Stimulated activated CD8-positive, alpha-beta memory T cell treated with anti-CD3 and anti-CD28 coated beads, Interleukin-4, amount 100 ng/mL, for 24 hours (primary cell): ENCODE measurements at places on chromosomes 3 and 15.

DNA sequence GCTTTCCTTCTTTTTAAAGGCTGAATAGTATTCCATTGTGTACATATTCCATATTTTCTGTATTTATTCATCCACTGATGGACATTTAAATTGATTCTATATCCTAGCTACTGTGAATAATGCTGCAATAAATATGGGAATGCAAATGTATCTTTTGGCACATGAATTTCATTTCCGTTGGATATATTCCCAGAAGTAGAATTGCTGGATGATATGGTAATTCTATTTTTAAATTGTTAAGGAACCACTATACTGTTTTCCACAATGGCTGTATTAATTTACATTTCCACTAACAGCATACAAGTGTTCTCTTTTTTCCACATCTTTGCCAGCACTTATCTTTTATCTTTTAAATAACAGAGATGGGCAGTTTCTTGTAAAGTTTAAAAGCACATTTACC lies 302.7 kb downstream of the CTNNB1 start:
- DNase-seq = no peak

- DNase-seq = no peak
Observed at GRCh38 chr3:3951071-3951470, 151.8 kb downstream of the LRRN1 start.

DNA sequence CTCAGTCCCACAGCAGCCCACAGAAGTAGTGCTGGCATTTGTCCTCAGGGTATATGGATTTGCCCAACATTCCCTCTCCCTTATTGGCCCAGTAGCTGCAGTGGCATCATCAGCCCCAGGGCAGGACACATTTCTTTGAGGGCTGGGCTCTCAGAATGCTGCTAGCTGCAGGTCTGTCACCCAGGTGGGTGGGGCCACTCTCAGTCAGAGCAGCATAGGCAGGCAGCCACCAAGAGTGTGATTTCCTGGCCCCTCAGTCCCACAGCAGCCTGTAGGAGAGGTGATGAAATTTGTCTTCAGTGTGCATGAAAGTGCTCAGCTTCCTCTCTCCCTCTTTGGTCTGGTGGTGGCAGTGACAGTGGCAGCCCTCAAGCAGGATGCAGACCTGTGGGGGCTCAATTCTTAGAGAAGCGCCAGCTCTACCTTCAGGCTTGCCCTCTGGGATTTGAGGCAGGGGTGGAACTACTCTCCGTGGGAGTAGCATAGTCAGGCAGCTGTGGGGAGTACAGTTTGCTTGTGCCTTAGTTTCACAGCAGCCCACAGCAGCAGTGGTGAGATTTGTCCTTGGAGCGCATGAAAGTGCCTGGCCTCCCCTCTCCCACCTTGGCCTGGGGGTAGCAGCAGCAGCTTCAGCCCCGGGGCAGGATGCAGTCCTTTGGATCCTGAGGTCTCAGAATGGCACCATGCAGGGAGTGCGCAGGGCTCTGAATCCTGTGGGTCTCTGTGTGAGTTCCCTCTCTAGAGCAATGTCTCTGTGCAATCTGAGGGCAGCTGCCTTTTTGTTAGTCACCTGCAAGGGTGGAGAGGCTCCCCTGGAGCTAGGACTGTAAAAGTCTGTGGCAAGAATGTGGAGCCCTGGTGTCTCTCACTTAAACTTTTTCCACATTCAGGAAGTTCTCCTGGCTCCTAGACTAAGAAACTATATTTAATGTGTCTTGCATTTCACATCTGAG lies 1229.1 kb downstream of the ROBO2 start:
- no peak for DNase-seq

GRCh38 chr3:79167651-79168416 lies 600.0 kb downstream of the ROBO1 start:
- no peak for DNase-seq

DNA sequence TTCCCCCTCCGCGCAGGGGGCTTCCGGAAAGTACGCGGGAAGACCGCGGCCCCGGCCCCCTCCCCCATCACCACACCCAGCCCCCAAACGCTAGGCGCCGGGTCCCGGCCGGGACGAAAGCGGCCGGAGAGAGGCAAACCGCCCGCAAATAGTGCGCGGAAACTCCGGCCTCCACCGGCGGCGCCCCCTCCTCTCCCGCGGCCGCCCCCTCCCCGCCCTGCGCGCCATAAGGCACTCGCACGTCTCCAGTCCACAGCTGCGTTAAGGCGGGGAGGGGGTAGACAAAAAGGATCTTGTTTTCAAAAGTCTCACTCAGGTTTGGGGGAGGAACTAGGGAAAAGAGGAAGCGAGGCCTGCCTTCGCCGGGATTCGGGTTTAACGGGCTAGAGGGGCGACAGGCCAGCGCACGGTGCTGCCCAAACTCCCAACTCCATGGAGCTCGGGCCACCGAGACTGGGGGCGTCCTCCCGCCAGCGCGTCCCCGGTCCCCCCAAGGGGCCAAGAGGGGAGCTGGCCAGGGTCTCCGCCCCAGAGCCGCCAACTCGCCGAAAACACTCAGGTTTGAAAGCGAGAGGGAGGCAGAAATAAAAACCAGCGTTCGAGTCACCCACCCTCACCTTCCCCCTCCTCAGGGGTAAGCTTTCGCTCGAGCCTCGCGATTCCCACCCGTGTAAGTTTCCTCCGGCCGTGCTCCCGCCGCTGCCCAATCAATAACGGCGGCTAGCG lies 1.8 kb downstream of the ANP32A start:
- DNase-seq = no peak

GRCh38 chr3:134658555-134658954 lies 7.7 kb upstream of the KY start:
- no peak for DNase-seq

- no peak for DNase-seq
Observed at GRCh38 chr3:98070840-98071239, 16.1 kb upstream of the OR5AC2 start.

- no peak for DNase-seq
Observed at GRCh38 chr15:91947683-91948608, 94.4 kb downstream of the SLCO3A1 start.

GRCh38 chr15:48778331-48778730 lies 32.5 kb downstream of the CEP152 start:
- DNase-seq = no peak

DNA sequence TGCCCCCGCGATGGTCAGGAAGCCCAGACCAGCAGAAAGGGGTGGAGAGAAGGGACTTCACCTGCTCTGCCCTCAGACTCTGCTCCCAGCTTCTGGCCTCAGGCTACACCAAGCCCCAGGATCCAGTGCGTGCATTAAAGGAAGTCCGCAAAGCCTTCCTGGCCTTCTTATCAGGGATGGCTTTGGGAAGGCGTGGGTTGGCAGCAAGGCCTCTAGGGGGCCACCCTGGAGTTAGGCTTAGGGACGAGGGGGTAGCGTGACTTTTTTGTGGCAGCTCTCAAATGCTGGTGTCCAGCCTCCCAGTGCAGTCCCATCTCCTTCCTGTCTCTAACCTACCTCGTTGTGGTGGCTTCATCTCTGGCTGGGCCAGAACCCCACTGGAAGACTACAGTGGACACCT lies 18.9 kb upstream of the RPL29 start:
- no peak for DNase-seq

DNA sequence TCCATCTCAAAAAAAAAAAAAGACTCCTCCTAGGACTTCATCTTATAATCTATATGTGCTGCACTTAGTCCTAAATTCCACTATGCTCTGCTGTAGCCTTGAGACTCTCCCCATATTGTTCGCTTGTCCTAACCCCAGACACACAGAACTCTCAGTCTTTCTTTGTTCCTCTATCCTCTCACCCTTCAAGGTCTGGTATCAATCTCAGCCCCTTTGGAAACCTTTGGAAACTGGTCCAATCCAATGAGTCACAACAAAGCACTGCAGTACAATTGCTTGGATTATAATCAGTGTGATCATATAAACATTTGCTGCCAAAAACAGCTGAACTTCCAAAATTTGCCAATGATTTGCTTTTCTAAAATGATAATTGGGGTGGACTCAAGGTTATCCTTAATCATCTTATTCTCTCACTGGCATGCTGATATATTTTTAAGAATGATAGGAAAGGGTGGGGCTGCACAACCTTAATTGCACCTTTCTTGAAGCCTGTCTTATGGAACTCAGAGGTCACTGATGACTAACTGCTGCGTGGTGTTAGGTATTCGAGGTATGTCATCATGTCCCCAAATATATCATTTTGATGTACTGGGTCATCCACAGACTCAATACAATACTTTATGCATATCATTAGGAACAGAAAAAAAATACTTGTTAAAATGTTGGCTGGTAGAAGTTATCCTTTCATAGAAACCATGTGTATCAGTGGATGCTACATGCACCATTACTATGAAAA lies 756.7 kb downstream of the NR2F2 start:
- no peak for DNase-seq

DNA sequence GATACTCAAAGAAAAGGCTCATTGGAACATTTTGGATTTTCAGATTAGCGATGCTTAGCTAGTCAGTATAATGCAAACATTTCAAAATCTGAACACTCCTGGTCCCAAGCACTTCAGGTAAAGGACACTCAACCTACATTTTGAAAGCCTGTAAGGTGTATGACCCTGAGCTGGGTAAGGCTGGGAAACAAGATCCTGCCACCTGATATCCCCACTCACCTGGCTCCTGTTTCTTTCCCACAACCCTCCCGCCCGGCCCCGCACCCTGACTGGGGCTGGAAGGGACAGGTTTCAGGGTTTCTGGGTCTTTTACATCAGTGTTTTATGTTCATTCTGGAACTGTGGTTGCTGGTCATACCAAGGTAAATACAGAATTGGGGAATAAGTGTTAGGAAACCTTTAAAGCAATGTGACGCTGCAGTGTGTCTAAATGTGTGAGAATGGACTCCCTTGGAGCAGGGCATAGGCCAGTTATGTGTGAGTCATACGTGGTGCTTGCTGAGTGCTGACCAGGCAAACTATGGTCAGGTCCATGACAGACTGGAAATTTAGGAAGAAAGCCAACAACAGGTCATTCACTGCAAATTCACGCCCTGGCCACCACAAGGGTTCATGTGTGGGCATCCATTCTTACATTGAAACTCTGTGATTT lies 22.9 kb downstream of the CTXND1 start:
- DNase-seq = no peak

- DNase-seq = no peak
Observed at GRCh38 chr15:47718497-47719437, 1.5 kb downstream of the SEMA6D start.

- no peak for DNase-seq
Observed at GRCh38 chr3:30576946-30577345, 29.5 kb upstream of the TGFBR2 start.

DNA sequence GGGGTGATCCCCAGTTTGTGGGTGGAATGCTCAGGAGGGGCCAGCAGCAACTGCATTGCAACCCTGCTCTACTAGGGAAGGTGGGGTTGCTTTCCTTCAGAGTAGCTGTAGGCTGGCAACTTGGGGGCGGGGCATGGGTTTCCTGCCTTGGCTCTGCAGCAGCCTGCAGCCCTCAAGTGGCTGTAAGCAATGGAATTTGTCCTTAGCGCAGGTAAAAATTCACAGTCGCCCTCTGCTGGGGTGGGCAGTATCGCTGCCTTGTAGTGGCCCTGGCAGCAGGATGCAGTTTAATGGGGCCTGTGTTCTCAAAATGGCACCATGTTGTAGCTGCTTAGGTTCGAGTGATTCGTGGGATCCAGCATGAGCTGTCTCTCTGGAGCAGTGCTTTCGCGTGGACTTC lies 29.8 kb downstream of the STT3B start:
- DNase-seq = peak; percentile 9

GRCh38 chr3:97689111-97689510 lies 75.4 kb upstream of the ARL6 start:
- no peak for DNase-seq

GRCh38 chr3:50572158-50572557 lies 2.8 kb downstream of the HEMK1 start:
- peak; percentile 71 for DNase-seq

DNA sequence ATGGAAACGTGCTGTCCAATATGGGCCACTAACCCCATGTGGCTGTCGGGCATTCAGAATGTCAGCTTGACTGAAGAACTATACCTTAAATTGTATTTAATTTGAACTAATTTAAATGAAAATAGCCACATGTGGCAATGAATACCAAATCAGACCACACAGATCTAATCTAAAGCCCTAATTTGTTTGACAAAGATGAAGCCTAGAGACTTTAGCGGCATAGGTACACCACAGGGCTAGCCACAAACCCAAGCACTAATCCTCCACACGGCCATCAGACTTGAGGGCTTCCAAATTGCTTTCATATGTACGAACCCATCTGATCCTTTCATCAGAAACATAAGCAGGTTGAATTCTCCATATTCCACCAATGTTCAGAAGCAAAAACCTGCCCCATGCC lies 81.4 kb downstream of the SHQ1 start:
- no peak for DNase-seq

- no peak for DNase-seq
Observed at GRCh38 chr3:62995119-62995518, 119.9 kb upstream of the CADPS start.

DNA sequence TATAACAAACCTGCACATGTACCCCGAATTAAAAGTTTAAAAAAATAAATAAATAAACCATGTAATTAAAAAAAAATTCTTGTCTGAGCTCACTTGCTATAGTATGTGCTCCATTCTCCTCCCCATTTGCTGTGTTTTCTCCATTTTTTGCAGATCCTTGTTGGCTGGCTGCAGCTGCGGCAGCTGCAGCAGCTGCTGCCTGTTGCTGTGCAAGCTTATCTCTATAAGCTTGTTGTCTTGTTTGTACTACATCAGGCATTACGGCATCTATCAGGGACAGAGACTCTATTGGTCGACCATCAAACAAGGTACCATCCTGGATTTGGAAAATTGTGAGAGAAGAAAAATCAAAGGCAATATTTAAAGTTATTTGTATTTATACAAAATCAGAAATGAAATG lies 145.9 kb downstream of the TBL1XR1 start:
- DNase-seq = no peak

- DNase-seq = no peak
Observed at GRCh38 chr3:193498215-193498614, 56.5 kb downstream of the ATP13A4 start.

DNA sequence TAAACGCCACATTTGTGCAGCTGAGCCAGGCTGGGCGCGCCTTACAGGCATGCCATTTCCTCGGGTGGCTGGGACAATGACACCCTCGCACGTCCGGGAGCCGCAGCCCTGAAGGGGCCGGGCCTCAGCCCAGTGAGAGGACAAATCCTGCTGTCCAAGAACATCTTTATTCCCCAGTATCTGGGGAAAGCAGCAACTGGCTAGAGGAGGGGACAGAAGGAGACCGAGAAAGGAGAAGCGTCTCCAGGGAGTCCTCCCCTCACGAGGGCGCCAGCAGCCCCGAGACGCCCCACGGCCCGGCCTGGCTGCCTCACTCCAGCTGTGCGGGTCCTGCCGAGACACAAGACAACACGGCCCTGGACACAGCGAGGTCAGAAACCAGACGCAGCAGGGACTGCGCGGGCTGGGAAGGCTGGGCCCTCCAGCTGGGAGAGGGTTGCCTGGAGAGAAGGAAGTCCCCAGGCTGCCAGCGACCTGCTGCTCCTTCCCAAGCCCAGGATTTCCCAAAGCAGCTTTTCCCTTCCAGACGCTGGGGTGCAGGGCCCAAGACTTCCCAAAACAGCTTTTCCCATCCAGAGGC lies 130.2 kb downstream of the CHSY1 start:
- DNase-seq = no peak
